ENCODE measurements at places on chromosomes 7 and 10.

DNA sequence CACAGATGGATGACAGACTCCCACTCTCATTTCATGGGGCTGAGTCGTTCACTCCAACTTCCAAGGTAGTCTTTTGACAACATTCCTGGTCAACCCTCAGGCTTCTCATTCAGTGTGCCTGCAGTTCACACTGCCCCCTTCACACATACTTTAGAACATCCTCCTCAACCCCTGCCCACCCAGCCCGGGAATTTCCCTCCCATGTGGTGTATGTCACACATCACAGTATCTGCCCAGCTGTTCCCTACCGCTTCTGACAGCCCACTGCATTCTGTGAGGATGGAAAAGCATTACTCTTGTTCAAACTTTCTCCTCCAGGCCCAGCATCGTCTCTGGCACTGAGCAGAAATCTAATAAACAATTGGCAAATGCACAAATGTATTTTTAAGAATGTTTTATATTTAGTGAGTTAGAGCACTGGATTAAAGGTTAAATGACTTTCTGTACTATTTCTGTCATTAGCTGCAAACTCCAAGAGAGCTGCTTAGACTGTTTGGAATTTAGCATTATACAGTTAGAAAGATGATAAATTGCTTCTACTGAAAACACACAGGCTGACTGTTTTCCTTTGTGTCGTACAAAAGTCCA is 110.4 kb downstream of the SFMBT2 start:
- no peak for DNase-seq

- no peak for DNase-seq
These were observed 234.4 kb upstream of the IMMP2L start for GRCh38 chr7:111796671-111797070.

DNA sequence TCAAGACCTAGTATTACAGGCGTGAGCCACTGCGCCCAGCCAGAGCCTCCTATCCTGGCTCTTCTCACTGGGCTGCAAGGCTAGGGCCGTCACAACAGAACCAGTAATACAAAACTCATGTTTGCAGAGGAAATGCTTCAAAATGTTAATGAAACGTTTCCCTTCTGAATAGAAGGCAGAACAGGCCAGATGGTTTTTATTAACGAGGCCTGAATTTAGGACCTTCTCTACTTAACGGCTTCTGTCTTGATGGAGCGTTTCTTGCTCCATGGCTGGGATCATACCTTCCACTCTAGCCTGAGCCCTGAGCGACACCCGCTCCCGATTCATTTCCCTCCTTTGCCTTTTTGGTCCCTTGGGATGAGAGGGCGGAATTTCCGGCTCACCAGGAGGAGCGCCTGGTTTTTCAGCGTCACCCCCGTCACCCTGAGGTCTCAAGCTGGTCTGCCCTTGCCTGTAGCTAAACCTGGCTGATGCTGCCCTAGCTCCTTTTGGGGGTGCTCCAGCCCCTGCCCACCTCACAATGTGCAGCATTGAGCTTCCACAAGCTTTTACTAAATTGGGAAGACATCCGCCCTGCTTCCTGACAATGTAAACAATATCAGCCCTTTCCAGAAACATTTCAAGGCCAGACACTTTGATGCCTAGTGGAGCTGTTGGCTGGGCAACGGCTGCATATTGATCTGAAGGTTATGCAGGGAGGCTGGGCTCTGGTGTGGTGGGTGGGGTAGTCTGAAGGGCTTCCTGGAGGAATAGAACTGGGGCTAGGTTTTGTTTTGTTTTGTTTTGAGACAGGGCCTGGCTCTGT is 5.2 kb downstream of the CLIP2 start:
- no peak for DNase-seq

DNA sequence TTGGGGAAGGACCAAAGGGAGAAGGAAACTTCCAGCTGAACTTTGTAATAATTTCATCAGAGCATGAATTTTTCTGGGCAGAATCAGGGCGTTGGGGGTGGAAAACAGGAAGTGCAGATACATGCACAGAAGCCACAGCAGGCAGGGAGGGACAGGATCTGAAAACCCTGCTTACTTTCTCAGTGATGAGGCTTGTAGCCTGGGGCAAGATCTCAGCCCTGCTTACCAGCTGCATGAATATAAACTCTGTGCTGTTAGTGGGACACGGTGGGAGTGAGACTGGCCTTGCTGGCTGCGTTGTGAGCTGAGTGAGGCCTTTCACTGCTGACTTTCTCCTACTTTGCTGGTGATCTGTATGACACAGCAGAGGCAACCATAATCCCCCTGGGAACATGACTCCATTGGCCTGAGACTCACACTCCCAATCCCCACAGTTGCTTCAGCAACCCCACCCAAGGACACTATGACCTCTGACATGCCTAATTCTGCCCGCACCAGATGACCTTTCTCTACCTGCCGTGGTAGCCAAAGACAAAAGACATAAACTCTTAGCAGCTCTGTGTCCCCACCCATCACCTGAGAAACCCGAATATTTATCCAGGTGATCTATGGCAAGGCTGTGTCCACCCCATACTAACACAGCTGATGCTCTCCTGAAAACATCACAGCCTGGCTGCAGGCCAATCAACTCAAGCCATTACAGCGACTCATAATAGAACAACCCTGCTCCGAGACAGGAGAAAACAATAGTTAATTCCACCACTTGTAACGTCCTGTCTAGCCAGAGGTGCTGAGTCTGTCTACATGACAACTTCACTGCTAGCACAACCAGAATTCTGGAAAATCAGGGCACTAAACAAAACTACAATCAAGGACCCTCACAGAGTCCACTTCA is 190.7 kb upstream of the CHRM2 start:
- DNase-seq, result no peak

DNA sequence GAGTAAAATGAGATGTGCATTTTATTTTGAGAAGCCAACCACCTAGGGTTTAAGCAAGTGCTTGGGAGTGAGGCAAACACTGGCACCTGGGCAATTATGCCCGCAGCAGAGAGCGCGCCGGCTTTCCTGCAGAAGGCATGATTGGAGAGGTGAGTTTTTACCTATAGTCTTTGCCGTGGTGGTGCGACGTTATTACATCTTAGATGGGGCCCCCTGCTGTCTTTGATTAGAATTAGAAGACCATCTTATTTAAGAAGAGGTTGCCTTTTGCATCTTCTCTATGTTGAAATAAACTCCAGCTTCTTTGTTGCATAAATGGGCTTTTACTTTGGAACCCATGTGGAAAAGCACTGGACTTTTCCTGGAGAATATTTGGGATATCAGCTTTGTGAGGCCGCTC is 409.5 kb downstream of the GLRX3 start:
- no peak for DNase-seq

- DNase-seq, result no peak
These were observed 96.5 kb downstream of the BTRC start for GRCh38 chr10:101450277-101451080.

Data from AG08396 (cell line).